NCI-H510A (cell line): ENCODE measurements at places on chromosomes 3 and 15.
A peak's percentile ranks its signal among the peaks of the same experiment; 100 is the strongest.

DNA sequence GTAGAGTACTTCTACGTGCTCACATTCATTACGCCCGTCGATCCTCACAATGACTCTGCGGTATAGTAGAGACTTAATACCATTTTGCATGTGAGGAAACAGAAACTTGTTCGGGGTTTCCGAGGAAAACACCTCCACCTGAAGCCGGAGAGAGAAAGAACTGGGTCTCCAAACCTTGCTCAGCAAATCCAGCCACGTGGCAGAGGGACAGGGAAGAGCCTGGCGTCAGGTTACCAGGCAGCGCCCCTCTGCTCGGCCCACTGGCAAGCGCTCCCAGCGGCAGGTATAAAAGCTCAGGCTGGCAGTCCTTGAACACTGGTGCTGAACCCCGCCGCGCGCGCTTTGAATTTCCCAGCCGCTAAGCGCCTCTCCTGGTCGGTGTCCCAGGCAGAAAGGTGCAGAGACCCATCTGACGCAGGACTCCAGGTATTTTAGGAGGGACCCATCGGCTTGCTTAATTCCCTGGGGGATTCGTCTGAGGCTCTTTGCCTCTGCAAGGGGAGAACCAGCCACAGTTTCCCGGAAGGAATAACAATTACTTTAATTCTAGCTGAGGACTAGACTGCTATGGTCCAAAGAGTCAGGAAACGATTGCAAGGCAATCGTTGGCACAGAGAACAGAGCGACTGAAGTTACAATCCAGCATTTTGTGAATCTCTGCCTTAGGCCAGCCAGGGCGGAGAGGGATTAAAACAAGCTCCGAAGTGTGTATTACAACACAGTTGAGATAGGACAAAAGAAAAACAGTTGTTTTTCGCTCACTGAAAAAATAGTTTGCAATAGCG, at the start of gene C2CD4A:
TSS of gene C2CD4A (plus strand) at position 315 of the 785 bp plus-strand sequence. CDS start 637 bp downstream, outside the sequence.
- DNase-seq, result peak; percentile 73

DNA sequence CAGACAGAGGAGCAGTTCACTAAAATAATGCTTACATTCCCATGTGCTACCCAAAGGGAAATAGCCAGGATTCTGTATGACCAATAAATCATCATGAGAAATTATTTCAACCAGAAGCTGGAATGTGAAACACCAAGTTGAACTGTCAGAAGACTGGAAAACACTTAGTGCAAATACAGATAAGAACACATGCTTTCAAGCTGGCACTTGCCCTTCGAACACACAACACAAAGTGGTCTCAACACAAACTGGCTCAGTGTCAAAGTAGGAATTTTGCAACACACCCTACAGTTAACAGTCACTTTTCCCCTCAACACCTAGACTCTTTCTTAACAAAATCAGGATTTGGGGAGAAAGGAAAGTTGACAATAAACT, 1.3 kb downstream of the FSD2 start:
- no peak for DNase-seq

DNA sequence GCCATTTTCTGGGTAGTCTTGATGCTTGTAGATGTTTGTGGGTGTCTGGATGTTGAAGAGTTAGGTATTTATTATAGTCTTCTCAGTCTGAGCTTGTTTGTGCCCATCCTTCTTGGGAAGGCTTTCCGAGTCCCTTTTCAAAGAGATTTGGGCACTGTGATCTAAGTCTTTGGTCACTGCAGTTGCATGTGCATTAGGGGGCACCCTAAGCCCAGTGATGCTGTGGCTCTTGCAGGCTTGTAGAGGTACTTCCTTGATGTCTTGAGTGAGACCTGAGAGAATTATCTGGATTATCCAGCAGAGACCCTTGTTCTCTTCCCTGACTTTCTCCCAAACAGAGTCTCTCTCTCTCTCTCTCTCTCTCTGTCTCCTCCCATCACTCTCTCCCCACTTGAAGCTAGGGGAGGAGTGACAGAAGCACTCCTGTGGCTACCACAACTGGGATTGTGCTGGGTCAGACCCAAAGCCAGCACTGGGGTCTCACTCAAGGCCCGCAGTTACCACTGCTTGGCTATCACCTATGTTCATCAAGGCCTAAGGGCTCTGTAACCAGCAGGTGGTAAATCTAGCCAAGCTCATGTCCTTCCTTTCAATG, 68.5 kb downstream of the TMCO5A start:
- no peak for DNase-seq

DNA sequence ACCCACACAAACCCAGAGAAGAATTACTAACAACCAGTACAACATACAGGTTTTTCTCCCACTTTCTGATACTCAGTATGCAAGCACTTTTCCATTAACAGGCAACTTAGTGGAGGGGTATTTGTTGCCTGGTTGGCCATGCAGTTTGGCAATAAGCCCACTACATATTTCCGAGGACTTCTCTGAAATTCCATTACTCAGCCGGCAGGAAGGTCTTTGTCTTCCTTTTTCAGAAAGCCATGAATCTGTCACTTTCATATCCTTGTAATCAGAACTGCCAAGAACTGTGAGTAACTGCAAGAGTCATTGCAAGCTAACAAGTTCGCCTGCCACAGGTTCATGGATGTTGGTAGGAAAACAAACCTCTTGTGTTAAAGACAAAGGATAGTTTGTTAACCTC, 422.3 kb upstream of the ROBO1 start:
- DNase-seq, result no peak

DNA sequence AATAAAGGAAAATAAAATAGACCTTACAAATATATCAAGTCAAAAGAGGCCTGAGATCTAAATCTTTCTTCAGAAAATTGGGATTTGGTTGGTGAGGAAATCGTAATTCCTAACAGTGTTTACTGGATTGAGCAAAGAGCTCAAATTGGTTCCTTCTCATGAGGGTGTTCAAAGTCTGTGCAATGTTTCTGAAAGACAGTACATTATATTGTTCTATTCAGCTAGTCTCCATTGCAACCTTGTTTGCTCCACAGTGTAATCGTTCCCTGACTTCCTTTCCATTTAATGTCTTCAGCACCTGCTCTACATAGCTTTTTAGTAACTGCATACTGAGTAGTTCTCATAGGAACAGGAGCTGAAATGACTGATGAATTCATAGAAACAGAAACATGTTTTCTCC, 326.8 kb downstream of the SUCLG2 start:
- DNase-seq, result no peak

DNA sequence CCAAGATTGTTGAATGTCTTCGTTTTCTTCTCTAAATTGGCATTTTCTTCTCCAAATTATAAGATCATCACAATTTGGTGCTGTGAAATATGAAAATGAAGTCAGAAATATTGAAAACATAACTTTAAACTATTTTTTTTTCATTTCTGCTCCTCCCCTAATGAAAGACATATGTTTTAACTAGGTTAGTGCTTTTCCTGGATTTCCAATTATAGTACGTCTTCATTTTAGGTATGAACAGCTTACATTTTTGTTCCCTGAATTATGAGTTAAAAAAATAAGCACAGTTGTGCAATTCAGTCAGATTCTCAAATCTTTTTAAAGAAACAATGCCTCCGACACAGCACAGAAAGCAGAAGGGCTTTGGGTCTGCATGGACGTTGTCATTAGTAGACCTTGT, 83.5 kb upstream of the CFAP20DC start:
- DNase-seq, result no peak

DNA sequence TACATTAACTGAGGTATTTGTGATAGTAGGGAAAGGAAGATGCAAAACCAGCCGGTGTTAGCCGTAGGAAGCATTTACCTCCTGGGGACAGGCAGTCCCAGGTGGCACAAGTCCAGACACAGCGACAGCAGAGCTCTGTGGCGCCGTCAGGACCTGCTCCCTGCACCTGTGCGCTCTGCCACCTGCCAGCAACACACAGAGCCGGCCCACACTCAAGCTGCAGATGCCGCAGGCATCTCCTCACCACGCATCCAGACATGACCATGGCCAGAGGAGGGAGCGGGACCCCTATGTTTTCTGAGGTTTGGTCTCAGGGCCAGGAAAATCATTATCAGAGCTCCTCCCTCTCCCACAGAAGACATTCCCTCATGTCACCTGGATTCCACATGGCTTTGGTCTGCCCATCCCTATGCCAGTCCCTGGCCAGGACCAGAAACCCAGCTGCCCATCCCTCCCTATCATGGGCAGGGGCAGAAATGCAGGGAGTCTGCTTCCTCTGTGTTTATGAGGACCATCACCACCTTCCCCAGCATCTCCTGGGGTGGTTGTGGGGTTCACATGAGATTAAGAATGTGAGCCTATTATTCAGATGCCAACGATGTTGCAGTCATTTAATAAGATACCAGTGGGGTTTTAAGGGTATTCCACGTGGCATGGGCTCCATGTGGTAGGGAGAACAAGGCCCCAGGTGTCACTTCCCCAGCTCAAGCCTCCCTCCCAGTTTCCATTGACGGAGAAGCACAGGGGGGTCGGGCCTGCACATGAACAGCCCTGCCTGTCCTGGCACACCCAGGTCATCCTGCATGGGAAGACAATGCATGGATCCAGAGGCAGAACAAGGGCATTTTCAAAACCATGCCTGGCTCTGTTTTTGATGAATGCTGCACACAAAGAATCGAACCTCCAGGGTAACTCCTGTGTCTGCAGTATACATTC, 251.1 kb downstream of the OCA2 start:
- peak; percentile 24 for DNase-seq

GRCh38 chr3:156360083-156360482, 194.8 kb downstream of the SSR3 start:
- no peak for DNase-seq

DNA sequence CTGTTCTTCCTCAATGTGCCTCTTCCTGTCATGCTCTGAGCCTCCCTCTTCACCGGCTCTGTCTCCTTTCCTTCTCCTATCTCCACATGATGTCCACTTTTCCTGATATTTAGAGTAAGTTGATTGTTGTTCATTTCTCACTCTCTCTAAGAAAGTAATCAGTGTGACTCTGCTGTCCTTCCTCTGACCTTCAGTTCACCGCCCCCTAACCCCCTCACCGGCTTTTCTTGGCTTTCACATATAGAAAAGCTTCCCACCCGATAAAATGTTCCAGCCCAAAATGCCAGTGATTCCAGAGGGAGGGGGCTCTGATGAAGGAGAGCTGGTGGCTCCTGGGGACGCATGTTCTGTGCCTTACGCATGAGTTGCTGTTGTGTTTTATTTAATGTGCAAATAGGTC, 120.5 kb upstream of the ABHD17C start:
- DNase-seq, result no peak

DNA sequence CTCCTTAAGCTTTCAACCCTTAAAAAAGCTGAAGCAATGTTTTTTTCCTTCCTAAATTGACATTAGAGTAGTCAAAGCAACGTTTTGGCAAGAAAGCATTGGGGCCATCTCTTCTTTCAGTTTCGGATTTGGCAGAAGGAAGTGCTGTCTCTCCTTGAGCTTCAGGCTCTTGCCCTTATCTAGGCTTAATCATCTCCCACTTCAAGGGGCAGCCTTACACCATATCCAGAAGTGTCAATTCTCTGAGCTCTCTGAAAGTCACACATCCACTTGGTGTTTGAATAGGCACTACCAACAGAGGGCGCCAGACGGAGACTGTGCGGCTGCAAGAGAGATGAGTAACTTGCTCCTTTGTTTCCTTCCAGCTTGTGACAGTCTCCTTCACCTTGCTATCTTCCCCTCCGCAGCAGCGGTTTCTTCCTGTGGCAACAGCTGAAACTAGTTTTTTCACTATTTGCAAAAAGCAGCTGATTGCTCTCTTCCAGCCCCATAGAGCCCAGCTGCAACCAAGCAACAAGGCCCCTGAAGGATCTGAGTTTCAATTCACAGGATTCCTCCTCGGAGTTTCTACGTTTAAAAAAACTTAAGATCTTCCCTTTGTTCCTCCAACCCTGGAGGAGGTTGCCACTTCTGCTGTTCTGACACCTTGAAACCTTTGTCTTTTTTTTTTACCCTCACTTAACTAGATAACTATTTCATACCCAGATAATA, 147.0 kb upstream of the SLCO3A1 start:
- no peak for DNase-seq

DNA sequence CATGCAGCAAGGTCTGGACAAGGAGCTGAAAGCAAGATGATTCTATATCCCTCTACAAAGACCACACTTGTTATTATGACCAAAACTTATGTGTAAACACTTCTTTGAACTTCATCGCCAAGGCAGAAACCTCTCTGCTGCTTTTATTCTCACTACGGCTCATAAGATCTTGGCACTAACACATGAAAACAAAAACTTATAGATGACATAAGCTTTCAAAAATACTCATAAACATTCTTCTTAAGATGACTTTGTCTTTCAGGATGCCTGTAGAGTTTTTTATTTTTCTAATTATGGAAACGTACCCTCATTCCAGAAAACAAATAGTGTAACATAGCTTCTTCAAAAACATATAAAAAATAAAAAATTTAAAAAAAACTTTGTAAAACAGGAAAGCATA, 12.5 kb upstream of the C15orf61 start:
- DNase-seq, result no peak

DNA sequence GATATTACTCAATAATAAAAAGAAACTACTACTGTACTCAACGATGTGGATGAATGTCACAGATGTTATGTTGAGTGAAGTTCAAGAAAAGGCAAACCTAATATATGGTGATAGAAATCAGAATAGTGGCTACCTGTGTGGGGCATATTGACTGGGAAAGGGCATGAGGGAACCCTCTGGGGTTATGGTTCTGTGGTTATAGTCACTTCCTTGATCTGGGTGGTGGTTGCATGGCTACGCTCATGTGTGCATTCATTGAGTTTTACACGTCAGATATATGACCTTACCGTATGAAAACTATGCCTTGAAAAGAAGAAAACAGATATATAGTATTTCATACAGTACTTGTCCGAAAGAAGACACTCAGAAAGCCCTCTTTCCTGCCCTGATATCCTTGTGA, 331.0 kb upstream of the LRRFIP2 start:
- no peak for DNase-seq

GRCh38 chr3:172089250-172089649, 49.9 kb downstream of the FNDC3B start:
- DNase-seq, result no peak

GRCh38 chr3:138608322-138609135, at the start of gene FAIM:
TSS of gene FAIM (plus strand) at chr3:138608771. CDS start at chr3:138619727, 10,956 bp downstream.
- peak; percentile 48 for DNase-seq

DNA sequence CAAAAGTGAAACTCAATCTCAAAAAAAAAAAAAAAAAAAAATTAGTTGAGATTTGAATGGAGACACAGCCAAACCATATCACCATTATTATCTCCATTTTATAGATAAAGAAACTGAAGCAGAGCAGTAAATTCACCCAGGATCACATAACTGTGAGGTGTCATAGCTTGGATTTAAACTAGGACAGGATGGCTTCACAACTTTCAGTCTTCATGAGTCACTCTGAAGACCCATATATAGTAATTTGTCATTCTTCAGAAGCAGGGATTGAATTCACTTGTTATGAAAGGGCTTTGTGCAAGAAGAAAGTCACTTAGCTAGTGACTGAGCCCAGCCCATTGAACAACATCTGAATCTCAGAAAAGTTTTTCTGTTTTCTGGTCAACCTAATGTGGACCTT, 60.5 kb upstream of the LRIG1 start:
- no peak for DNase-seq

DNA sequence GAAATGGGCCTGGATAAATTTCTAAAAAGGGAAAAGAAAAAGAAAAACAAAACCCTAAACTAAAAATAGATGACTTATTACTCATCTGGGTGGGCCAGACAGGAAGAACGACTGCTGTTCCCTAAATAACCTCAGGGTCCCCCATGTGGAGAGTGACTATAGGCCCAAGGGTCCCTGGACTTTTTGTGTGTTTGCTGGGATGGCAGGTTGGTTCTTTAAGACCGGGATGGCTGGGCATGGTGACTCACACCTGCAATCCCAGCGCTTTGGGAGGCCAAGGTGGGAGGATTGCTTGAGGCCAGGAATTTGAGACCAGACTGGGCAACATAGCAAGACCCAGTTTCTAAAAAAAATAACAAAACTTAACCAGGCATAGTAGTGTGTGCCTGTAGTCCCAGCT, 43.8 kb upstream of the TRA2B start:
- DNase-seq, result no peak
